ENCODE measurements at places on chromosomes 1 and 21. TPM values are rescaled to one million over a fixed set of nuclear protein-coding genes. Genes with fewer than 3 reads are reported as not detected.

The ZNF683 gene
- total RNA-seq = not detected

The AQP10 gene
- total RNA-seq = not detected

The FMO5 gene
- total RNA-seq = 1.3 TPM

The HEATR1 gene
- total RNA-seq = 37.2 TPM

The BGLAP gene
- not detected for total RNA-seq
